RWPE1 (cell line): ENCODE measurements at places on chromosomes 6 and 20.
A peak's percentile ranks its signal among the peaks of the same experiment; 100 is the strongest.

DNA sequence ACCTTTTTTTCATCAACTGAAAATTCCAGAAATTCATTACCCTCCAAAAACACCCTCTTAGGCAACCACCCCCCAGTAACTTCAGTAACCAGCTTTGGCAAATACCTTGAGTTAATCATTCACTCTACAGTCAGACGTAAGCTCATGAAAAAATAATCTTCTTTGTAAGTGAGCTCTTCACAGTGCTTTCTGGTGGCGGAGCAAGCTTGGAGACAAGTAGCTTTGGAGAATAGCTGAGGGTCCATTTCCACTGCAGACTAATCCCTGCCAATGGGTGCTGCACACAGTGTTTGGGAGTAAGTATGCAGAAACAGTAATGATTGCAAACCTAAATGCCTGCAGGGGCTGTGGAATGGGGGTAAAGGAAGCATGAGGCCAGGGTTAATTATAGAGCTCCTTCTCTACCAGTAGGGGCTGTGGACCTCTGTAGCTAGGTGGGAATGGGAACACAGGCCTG, 56.8 kb upstream of the HINT3 start:
- no peak for DNase-seq

DNA sequence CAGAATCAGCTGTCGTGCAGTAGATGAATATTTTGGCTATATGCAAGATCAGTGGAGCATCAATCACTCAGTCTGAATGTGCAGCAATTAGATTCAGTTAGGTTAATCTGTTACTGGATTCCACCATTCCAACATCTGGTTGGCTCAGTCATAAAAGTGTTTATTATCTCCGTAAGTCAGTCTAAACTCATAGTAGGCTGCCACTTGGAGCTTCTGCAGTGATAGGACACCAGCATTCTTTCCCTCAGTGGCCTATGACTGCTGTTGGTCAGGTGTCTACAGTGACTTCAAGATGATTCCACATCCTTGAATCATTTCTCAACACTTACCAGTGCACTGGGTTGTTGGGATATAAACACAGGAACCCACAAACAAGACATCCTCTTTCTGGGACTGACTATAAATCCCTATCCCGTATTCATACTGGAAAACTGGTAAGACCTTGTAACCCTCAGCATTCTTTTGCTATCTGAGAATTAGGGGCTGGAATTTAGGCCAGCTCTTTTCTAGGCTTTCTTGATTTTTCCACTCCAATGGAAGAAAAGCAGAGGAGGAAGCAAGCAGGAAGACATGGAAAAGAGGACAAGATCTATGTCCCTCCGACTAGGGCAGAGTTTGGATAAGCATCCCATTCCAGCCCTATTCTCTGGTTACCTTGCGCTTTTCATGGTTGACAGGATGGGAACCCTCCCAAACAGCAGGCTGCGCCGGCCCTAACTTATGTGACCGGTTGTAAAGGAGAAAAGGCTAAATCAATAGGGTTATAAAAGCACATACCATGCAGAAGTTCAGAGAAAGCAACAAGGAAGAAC, 919.6 kb downstream of the KIF16B start:
- no peak for DNase-seq

- DNase-seq = no peak
Measured at GRCh38 chr6:88561034-88561953, 395.1 kb upstream of the CNR1 start.

DNA sequence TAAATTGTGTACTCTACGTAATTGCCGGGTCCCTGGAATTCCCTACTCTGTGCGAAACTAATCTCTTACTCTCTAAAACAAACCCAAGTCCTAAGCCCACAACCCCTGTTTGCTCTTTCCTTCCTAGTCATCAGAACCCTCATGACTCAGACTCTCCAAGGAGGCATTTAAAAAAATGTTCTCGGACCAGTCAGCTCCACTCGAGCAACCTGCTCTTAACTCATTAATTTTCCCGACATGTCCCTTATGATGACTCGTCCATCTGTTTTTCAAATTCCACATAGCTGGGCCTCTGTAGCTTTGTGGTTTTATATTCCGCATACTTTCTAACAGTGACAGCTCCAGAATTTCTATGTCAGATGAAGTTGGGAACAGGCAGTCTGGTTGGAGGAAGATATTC, 2.6 kb upstream of the MUC22 start:
- DNase-seq = peak; percentile 64

- DNase-seq = peak; percentile 89
Measured at GRCh38 chr6:31901953-31902643, at the start of gene ZBTB12. Gene ZBTB12, minus strand, starts transcription at chr6:31902086. Its CDS starts 781 bp downstream, at chr6:31901305.

DNA sequence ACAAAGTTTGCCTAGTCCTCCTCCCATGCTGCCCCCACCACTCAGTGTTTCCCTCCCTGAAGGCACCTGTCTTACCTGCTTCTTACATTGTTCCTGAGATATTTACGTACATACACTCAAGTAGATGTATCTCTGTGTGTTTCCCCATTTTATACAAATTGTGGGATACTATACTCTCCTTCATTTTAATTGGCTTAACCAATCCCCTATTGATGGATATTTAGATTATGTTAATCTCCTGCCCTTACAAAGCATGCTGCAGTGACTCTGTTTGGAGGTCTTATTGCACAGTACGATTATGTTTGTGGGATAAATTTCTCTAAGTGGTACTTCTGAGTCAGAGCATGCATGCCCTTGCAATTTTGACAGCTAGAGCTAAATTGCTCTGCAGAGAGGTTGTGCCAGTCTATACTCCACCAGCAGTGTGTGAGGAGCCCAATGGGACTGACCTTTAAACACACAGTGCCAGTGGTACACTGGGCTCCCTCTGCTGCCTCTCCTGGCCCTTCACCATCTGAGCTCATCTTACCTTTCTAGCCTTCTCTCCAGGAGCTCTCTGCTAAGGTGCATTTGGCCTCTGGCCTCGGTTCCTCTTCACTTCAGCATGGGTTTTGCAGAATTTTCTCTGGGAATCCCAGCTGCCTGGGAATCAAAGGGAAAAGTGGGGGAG, 57.4 kb downstream of the LYRM2 start:
- no peak for DNase-seq

GRCh38 chr6:87918461-87918941, 129.1 kb upstream of the SPACA1 start:
- no peak for DNase-seq

DNA sequence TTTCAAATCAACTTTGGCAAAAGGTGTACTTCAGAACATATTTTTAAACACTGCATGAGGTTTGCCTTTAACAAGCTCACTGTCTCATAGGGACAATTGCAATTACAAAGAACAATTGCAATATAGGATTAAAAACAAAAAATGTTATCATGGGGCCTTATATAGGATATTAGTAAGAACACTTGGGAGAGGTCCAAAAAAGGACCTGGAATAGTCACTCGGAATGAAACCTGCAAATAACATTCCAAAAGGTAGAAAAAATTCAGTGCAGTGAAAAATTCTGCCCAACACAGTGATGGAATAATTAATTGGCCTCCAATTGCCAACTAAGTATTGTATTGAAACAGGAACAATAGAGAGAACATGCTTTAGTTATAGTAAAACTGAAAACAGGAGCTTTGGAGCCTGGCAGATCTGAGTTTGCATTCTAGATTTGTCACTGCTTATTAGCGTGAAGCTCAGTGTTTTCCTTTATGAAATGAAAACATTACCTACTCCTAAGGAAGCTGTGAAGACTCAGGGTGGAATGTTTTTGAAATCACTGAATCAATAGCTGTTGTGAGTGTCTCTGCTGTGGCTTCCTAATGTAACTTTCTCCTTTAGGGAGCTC, 172.6 kb upstream of the BMP5 start:
- no peak for DNase-seq

GRCh38 chr6:105097288-105097687, 82.5 kb downstream of the POPDC3 start:
- peak; percentile 8 for DNase-seq

- DNase-seq = no peak
Measured at GRCh38 chr20:24815196-24815815, 133.8 kb upstream of the CST7 start.

DNA sequence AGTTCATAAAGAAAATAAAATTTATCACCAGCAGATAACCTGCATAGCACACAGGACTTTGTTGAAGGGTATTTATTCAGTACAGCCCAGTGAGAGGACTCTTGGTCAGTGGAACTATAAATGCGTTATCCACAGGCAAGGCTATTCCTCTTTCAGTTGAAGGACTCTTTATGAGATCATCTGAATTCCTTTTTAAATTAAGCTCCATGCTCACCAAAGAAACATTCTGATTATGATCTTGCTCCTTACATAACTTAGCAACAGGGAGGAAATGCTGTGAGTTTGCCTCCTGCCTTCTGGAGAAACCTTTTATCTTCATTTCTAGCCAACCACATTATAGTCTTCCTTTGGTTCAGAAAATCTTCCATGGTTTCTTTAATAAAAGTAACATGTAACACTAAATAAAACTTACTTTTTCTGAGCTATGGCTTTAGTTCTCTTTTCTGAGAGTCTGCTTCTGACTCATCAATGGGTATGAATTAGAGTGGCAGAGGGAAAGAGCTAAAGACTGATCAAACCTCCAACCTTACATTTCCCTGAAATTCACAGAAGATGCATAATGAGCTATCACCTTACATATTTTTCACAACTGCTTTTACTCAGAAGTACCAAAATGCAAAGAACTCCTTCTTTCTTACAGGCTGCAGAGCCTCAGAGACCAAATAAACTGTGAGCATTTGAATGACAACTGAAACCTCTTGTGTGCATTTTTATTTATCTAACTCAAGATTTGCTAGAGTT, 267.2 kb downstream of the ADGRG6 start:
- DNase-seq = no peak

GRCh38 chr20:38931984-38932383, 5.8 kb downstream of the FAM83D start:
- no peak for DNase-seq

DNA sequence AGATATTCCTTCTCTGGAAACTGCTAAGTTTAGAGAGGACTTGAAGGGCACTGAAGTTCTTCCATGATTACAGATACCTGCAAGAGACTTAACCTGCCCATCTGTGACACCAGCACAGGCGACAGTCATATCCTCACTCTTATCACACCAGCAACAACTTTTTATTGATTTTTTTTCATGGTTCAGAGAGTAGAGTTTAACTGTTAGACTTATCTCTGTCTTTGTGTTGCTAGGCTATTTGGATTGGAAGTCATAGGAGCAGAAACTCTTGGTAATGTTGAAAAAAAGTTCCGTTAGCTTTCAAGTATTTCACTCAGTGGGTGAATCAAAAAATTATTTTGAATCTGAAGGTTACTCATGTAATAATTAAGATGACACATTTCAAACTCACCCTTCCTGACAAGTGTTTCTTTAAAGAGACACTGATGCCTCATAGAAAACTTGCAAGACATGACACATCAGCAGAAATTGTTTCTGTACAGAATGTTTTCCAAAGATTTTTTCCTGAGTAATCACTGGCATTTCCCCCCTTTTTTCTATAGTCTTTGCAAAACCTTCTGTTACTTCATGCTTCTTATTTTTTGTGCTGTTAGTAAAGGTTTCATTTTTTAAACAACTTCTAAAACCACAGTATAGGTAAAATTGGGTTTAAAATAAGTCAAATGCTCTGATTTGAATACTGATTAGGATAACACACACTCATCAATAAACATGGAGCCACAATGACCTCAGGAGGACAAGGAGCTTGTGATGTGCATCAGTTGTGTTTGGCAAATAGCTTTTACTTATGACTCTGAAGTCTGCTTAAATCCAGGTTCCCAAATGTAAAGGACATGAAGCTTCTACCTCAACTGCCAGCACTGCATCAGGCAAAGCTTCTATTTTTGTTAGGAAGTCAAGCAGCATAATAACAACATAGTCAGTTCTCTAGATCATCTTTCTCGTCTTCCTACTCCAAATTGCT, 252.9 kb upstream of the MAN1A1 start:
- peak; percentile 76 for DNase-seq

- DNase-seq = no peak
Measured at GRCh38 chr20:49570161-49570827, 2.4 kb upstream of the PTGIS start.

GRCh38 chr6:124822721-124823120, 139.5 kb upstream of the RNF217 start:
- no peak for DNase-seq

- peak; percentile 57 for DNase-seq
Measured at GRCh38 chr6:158706369-158706982, 56.6 kb downstream of the SYTL3 start.

- no peak for DNase-seq
Measured at GRCh38 chr6:127938701-127939100, 37.8 kb upstream of the THEMIS start.

DNA sequence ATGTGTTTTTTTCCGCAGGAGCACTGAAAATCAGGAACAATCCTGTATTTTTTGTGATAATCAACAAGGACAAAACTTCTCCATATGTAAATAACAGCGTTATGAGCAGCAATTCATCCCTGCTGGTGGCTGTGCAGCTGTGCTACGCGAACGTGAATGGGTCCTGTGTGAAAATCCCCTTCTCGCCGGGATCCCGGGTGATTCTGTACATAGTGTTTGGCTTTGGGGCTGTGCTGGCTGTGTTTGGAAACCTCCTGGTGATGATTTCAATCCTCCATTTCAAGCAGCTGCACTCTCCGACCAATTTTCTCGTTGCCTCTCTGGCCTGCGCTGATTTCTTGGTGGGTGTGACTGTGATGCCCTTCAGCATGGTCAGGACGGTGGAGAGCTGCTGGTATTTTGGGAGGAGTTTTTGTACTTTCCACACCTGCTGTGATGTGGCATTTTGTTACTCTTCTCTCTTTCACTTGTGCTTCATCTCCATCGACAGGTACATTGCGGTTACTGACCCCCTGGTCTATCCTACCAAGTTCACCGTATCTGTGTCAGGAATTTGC, at the start of gene TAAR6:
Gene TAAR6 (plus strand): TSS at position 102 of the 557 bp plus-strand sequence. CDS start 0 bp downstream, at position 102.
- no peak for DNase-seq

DNA sequence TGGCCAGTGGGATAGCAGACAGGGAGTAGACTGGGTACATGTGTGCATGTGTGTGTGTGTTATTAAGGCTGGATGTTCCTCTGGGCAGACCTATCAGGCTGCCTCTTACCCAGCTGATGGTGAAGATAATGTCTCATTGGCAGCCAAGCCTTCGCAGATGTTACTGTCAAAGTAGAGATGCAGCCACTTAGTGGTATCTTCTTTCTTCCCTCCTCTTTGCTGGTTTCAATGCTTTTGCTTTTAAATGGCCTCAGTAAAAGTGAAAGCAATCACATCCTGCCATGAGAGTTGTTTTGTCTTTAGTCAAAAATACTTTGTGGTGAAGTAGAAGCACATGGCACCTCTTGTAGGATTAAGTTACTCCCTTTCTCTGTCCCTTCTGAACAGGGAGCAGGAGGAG, 57.5 kb downstream of the SNRNP48 start:
- DNase-seq = no peak
